ENCODE measurements at places on chromosomes 13 and 19. TPM values are rescaled to one million over a fixed set of nuclear protein-coding genes. Genes with fewer than 3 reads are reported as not detected.

GRCh38 chr13:98295371-98295770, 118.3 kb upstream of the RNF113B start:
- DNase-seq: no peak

- DNase-seq: no peak
Measured at GRCh38 chr19:17975032-17975431, 8.1 kb downstream of the KCNN1 start.

DNA sequence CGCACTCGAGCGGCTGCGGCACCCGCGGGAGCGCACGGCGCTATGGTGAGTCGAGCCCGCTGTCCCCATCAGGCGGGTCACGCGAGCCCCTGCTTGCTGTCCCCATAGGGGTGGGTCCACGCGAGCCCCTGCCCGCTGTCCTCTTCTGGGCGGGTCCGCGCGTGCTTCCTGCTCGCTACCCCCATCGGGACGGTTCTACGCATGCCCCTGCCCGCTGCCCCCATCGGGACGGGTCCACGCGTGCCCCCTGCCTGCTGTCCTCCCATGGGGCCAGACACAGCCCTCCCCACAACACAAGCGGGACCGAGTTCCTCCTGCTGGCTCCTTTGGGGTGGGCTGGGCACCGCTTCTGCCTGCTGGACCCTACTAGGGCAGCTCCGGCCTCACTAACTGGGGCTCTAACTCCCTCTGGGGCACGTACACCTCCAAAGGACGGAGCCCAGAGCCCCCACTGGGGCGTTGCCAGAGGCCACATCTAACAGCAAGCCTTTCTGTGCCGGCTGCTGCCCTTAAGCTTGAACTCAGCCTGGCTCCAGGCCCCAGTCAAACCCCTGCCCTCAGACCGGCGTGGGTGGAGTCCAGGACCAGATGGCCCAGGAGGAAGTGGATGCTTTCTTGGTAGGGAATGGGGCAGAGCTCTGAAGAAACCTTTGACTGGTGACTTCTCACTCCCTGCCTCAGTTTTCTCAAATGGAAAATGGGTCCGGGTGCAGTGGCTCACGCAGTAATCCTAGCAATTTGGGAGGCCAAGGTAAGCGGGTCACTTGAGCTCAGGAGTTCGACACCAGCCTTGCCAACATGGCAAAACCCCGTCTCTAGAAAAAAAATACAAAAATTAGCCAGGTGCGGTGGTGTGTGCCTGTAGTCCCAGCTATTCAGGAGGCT, 722 bp downstream of the COLGALT1 start:
- peak; percentile 76 for DNase-seq

RBM26 gene
- 70.5 TPM for total RNA-seq

DNA sequence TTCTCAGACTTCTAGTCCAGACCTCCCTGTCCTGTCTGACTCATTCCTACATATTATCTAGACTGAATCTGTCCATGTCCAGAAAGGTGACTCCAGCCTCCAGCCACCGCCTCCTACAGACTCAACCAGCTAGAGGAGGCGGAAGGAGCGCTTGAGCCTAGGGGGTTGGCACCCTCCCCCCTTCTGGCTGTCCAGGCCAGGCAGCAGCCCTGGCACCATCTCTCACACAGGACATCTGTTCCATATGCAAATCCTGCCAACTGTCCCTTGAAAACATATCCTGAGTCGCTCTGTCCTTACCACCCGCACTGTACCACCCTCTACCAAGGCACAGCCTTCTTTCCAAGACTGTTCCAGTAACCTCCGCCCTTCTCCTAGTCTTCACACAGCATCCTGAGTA, 150.7 kb upstream of the WASF3 start:
- no peak for DNase-seq

Measured in H9 (cell line).